ENCODE measurements at places on chromosomes 4 and X. TPM values are rescaled to one million over a fixed set of nuclear protein-coding genes. Genes with fewer than 3 reads are reported as not detected.
A peak's percentile ranks its signal among the peaks of the same experiment; 100 is the strongest.

DNA sequence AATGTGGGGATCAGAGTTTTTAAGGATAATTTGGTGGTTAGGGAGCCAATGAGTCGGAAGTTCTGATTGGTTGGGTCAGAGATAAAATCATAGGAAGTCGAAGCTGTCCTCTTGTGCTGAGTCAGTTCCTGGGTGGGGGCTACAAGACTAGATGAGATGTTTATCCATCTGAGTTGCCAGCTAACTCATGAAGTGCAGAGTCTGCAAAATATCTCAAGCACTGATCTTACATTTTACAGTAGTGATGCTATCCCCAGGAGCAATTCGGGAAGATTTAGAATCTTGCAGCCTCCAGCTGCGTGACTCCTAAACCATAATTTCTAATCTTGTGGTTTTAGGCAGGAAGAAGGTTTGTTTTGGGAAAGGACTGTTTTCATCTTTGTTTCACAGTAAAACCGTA, 565.8 kb upstream of the SPANXN1 start:
- DNase-seq = no peak
- no peaks in the 10 kb centered on the region for H3K4me1 ChIP-seq
- H3K36me3 ChIP-seq = no peaks in the 10 kb centered on the region
- H3K4me3 ChIP-seq = no peak overlapping the region

- H3K4me3 ChIP-seq = no peak overlapping the region
- no peaks in the 10 kb centered on the region for H3K4me1 ChIP-seq
- H3K27ac ChIP-seq = no peak overlapping the region
- no peak for DNase-seq
These were observed 233.3 kb downstream of the USP46 start for GRCh38 chr4:52425751-52426326.

The MAGEC2 gene
- not detected for polyA plus RNA-seq

DNA sequence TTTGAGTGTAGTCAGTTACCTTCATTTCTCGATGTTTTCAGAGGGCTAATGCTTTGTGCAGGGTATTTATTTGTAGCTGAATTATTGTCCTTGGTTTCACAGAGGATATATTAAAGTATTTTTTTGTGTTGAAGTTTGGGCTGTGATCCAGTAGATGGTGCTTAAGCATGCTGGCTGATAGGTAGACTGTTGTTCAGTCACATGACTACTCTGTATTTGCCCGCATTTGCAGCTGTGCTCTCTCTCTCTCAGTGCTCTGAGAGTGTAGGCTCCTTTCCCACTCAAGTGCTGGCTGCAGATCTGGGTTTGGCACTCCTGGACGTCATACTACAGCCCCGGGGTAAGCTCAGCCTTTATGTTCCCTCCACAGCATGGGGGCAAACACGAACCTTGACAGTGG, 21.7 kb downstream of the RAB40AL start:
- no peak overlapping the region for H3K27ac ChIP-seq
- H3K4me3 ChIP-seq = no peak overlapping the region
- H3K36me3 ChIP-seq = no peaks in the 10 kb centered on the region
- no peaks in the 10 kb centered on the region for H3K27me3 ChIP-seq

DNA sequence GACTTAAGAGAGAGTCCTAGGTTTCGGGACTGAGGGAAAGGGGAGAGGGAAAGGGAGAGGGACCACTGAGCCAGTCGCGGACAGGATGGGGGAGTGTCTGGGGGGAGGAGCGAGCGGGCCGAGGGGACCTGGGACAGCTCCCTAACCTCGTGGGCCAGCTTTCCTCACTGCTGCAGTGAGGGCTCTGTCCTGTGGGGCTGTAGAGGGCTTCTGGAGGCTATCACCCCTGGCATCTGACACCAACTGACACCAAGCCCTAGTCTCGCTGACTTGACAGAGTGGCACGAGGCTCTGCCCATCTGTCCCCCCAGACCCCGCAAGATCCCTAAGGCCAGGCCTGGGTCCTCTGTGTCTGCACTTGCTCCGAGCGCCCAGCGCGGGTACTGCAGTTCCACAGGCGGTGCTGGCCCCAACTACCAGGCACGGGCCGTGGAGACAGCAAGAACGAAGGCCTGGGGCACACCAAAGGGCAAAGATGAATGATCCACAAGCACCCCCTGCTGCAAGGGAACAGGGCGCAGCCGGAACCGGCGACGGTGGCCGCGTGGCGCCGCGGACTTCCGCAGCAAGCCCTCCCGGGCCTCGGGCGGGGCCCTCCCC, 465 bp downstream of the HAUS7 start:
- H3K4me3 ChIP-seq = peak overlapping the region; percentile 80
- H3K4me1 ChIP-seq = peaks cover 22% of the 10 kb centered on the region
- no peaks in the 10 kb centered on the region for H3K27me3 ChIP-seq
- H3K27ac ChIP-seq = no peak overlapping the region

DNA sequence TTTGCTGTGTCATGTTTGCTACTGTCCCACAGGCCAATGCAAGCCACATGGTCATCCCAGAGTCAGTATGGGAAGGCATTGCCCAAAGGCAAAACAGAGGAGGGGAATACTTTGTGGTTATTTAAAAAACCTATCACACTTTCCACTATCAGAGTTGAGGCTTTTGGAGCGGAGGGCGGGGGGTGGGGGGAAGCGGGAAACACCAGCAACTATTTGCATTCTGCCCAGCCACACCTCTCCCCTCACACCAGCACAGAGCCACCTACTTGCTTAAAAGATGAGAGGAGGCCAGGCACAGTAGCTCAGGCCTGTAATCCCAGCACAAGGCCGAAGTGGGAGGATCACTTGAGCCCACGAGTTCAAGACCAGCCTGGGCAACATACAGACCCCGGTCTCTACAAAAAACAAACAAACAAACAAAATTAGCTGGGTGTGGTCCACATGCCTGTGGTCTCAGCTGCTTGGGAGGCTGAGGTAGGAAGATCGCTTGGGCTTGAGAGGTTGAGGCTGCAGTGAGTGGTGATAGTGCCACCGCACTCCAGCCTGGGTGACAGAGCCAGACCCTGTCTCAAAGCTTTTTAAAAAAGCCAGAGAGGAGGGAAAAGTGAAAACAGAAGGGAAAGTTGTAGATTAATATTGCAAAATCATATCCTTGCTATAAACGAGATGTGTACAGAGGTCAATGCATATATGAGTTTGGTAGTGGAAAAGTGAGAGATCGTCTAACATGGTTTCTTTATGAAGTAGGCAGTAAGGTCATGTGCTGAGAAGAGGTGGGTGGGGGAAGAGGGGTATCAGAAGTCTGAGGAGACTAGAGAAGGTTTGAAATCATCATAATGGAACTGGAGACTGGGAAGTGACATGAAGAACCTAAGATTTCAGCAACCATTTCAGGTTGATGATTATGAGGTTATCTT, 1.9 kb upstream of the CHST7 start:
- peak overlapping the region; percentile 41 for H3K27ac ChIP-seq
- DNase-seq = no peak
- no peaks in the 10 kb centered on the region for H3K36me3 ChIP-seq
- peaks cover 22% of the 10 kb centered on the region for H3K4me1 ChIP-seq
- peaks cover 8% of the 10 kb centered on the region for H3K27me3 ChIP-seq
- peak overlapping the region; percentile 52 for H3K4me3 ChIP-seq

The SPP1 gene
- not detected for polyA plus RNA-seq

- DNase-seq = no peak
- no peak overlapping the region for H3K4me3 ChIP-seq
- H3K36me3 ChIP-seq = no peaks in the 10 kb centered on the region
These were observed 25.9 kb downstream of the MGAT4D start for GRCh38 chr4:140472156-140472555.

- no peak overlapping the region for H3K27ac ChIP-seq
- peaks cover 8% of the 10 kb centered on the region for H3K4me1 ChIP-seq
- H3K4me3 ChIP-seq = no peak overlapping the region
- H3K27me3 ChIP-seq = peaks cover 4% of the 10 kb centered on the region
These were observed 759.2 kb downstream of the DMD start for GRCh38 chrX:32451954-32452695.

The RAB33A gene
- 2.2 TPM for polyA plus RNA-seq

DNA sequence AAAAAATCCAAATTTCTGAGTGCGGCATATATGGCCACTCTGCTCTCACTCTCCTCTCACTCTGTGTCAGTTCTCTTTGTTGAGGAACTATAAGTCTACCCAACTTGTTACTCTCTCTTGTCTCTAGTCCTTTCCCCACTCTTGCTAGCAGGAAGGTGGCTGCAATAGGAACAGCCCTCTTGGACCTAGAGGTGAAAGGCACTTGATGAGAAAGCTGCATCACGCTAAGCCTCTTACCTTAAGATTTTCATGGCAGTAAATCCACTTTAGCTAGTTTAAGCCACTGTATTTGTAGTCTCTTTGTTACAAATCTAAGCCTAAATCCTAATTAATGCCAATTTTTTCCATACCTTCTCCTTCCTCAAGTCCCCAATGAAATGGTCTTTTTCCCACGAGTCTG, 189.9 kb downstream of the NKX6-1 start:
- H3K4me3 ChIP-seq = no peak overlapping the region
- no peak for DNase-seq
- no peaks in the 10 kb centered on the region for H3K27me3 ChIP-seq
- no peaks in the 10 kb centered on the region for H3K4me1 ChIP-seq
- H3K36me3 ChIP-seq = no peaks in the 10 kb centered on the region
- no peak overlapping the region for H3K27ac ChIP-seq

The ZGRF1 gene
- polyA plus RNA-seq = 2.0 TPM

GRCh38 chrX:23287191-23287725, 47.4 kb upstream of the PTCHD1 start:
- no peaks in the 10 kb centered on the region for H3K36me3 ChIP-seq
- no peak for DNase-seq

The H2BW2 gene
- not detected for polyA plus RNA-seq

DNA sequence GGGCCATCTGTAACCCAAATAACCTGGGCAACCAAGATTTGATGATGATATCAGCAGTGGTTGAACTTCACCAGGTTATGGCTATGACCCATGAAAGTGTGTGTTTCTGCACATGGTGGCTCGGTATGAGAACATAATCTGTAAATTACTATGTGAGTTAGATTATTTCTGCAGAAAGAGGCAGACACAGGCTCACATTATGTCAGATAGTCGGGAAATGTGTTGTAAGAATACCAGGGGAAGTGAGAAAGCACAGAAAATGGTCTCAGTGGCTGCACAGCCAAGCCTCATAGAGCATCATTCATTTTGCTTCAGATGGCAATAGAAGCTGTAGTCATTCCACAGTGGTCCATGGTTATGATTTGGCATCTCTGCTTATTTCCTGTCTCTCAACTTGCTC, 63.0 kb upstream of the RBPJ start:
- H3K27me3 ChIP-seq = peaks cover 26% of the 10 kb centered on the region
- no peak for DNase-seq
- no peaks in the 10 kb centered on the region for H3K4me1 ChIP-seq

- no peak overlapping the region for H3K27ac ChIP-seq
- H3K4me3 ChIP-seq = no peak overlapping the region
- H3K27me3 ChIP-seq = peaks cover 46% of the 10 kb centered on the region
- no peaks in the 10 kb centered on the region for H3K4me1 ChIP-seq
- no peaks in the 10 kb centered on the region for H3K36me3 ChIP-seq
These were observed 500 bp downstream of the CDX4 start for GRCh38 chrX:73447311-73447794.

DNA sequence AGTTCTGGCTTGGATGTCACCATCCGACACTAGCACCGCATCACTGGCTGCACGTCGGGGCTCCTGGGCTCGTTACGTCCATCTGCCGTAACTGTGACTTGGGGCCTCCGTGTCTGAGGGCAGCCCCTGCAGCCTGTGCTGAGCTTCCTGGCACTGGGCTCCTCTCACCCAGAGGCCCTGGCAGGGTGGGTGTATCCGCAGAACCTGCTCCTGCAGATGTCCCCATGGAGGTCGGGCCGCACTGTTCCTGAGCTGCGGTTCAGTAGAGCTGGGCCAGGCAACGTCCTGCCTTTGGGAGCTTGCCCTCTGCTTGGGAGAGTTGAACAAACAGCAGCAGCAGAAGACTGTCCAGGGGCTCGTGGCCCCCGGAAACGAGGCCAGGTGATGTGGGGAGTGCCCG, 71.4 kb downstream of the RGS12 start:
- H3K4me3 ChIP-seq = no peak overlapping the region
- no peaks in the 10 kb centered on the region for H3K36me3 ChIP-seq
- peaks cover 20% of the 10 kb centered on the region for H3K4me1 ChIP-seq
- DNase-seq = no peak
- peaks cover 15% of the 10 kb centered on the region for H3K27me3 ChIP-seq

GRCh38 chrX:11435568-11435967, 142.4 kb downstream of the AMELX start:
- peaks cover 21% of the 10 kb centered on the region for H3K27me3 ChIP-seq
- no peak overlapping the region for H3K27ac ChIP-seq
- DNase-seq = no peak
- H3K4me3 ChIP-seq = no peak overlapping the region

DNA sequence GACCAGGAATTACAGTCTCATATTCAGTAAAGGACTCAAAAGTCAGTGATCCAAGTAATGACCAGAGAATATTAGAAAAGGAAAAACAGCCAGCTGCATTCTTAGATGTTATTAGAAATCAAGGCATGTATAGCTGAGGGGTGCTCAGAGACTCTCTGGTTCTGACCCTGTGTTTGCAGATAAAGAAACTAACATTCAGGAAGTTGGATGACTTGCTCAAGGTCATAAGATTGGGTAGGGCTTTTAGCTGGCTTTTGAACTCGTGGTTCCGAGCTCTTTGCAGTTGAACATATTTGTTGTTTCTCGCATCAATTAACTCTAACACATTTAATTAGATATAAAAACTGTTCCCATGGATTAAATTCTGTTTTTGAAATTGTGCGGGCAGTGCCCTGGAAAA, 62.5 kb upstream of the ENPP6 start:
- no peak for DNase-seq
- no peak overlapping the region for H3K27ac ChIP-seq

The FAM47E gene
- 0.60 TPM for polyA plus RNA-seq

The ADRA2C gene
- not detected for polyA plus RNA-seq

DNA sequence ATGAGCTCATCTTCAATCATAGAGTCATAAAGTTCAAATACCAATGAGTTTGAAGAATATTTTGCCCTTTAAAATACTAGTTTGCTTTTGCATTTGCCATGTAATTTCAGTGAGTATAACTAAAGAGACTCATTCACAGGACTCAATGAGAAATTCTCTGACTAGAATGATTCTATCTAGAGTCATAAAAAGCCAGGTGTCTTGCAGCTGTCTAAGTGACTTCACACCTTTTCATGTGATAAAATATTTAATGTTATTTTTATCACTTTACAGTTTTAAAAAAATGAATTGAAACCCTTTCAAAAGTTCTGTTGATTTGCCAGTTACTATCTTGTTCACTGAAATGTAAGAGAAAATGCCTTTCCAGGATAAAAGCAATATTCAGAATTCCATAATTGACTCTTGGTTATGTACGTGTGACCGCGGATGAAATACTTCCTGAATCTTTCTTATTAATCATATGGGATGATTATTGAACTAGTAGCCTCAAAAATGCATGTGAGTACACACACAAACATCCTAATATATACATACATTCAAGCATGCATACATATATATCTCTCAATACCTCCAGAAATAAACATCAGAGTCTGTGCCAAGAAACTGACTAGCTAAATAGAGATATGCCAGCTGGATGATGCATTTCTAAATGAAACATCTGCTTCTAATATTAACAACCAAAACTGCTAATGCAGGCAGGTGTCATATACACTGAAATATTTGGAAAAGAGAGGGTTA, 87.0 kb downstream of the GABRB1 start:
- DNase-seq = no peak
- H3K27me3 ChIP-seq = peaks cover 8% of the 10 kb centered on the region
- H3K4me1 ChIP-seq = no peaks in the 10 kb centered on the region
- no peak overlapping the region for H3K27ac ChIP-seq
- no peak overlapping the region for H3K4me3 ChIP-seq

The ENPEP gene
- not detected for polyA plus RNA-seq

- no peak overlapping the region for H3K4me3 ChIP-seq
- H3K27me3 ChIP-seq = no peaks in the 10 kb centered on the region
- peaks cover 3% of the 10 kb centered on the region for H3K4me1 ChIP-seq
- no peak overlapping the region for H3K27ac ChIP-seq
- no peaks in the 10 kb centered on the region for H3K36me3 ChIP-seq
- DNase-seq = no peak
These were observed 158.4 kb downstream of the TENT5D start for GRCh38 chrX:80578517-80579105.
